A673 (cell line): ENCODE measurements at places on chromosomes 3 and 15. TPM values are rescaled to one million over a fixed set of nuclear protein-coding genes. Genes with fewer than 3 reads are reported as not detected.

DNA sequence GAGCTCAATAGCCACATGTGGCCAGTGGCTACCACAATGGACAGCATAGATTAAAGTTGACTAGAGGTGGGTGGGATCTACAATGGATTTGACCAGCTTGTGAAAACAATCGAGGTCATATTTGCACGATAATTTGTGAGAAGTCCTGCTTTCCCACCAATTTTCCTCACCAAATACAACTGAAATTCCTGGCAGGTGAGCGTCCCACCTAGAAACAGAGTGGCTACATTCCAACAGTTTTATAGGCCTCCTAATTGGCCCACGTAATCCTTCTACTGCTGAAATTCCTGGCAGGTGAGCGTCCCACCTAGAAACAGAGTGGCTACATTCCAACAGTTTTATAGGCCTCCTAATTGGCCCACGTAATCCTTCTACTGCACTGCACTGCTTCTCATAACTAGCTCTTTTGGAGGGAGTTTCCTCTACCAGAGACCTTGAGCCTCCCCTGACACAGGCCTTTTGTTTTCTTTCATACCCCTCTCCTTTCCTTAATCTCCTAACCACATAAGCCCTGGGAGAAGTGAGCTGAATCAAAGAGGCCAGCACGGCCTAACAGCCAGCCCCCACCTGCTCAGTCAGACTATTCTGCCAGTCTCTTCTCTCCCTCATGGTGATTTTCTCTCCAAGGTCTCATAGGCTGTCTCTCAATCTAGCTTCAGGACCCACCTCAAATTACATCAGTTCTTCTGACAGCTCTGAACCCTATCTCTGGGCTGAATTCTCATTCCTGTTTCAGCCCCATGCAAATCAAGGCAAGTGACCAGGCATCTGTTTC, 80.2 kb downstream of the BFSP2 start:
- H3K4me1 ChIP-seq, result peaks cover 15% of the 10 kb centered on the region
- DNase-seq, result no peak
- no peak overlapping the region for H3K4me3 ChIP-seq
- no peak overlapping the region for H3K27ac ChIP-seq
- H3K36me3 ChIP-seq, result no peaks in the 10 kb centered on the region

DNA sequence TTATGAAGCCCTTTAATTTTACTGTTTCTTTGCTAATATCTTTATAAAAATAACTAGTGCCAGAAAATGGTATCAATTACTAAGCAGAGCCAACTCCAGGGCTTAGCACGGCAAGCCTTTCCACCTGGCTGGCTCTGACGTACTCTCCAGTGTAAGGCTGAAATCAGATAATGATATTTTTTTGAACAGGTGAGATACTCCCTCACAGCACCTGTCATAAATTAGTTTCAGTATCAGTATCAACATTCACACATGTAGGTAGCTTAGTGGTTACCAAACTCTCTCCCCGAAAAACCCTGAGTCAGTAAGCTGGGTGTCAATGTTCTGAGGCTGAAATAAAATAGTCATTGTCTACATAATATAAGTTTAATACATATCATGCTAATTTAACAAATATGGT, 710.1 kb downstream of the SQOR start:
- H3K27me3 ChIP-seq, result no peaks in the 10 kb centered on the region
- H3K36me3 ChIP-seq, result no peaks in the 10 kb centered on the region
- H3K27ac ChIP-seq, result no peak overlapping the region
- DNase-seq, result no peak

- H3K4me1 ChIP-seq, result peaks cover 17% of the 10 kb centered on the region
- no peak overlapping the region for H3K27ac ChIP-seq
- H3K36me3 ChIP-seq, result no peaks in the 10 kb centered on the region
- no peak overlapping the region for H3K4me3 ChIP-seq
- no peak for DNase-seq
Measured at GRCh38 chr15:63603516-63603915, 6.3 kb downstream of the FBXL22 start.

- DNase-seq, result no peak
- H3K4me1 ChIP-seq, result no peaks in the 10 kb centered on the region
- H3K27me3 ChIP-seq, result no peaks in the 10 kb centered on the region
- H3K27ac ChIP-seq, result no peak overlapping the region
- H3K36me3 ChIP-seq, result no peaks in the 10 kb centered on the region
Measured at GRCh38 chr15:81060470-81060869, 59.7 kb downstream of the TLNRD1 start.

DNA sequence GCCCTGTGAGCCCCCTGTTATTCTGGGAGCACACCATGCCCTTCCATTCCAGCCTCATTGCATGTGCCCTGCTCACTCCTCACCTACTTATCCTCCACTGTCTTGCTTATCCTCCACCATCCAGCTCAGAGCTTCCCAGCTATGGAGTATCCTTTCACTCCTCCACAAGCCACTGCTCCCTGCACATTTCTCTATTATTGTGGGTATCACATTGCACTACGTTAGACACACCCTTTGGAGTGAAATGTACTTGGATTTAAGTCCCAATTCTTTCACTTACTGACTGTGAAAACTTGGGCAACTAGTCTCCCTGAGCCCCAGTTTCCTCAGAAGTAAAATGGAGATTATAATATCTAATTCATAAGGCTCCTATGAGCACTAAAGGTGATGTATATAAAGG, 4.3 kb downstream of the MASP1 start:
- no peak overlapping the region for H3K27ac ChIP-seq
- no peaks in the 10 kb centered on the region for H3K4me1 ChIP-seq
- no peak for DNase-seq
- no peak overlapping the region for H3K4me3 ChIP-seq
- no peaks in the 10 kb centered on the region for H3K27me3 ChIP-seq

DNA sequence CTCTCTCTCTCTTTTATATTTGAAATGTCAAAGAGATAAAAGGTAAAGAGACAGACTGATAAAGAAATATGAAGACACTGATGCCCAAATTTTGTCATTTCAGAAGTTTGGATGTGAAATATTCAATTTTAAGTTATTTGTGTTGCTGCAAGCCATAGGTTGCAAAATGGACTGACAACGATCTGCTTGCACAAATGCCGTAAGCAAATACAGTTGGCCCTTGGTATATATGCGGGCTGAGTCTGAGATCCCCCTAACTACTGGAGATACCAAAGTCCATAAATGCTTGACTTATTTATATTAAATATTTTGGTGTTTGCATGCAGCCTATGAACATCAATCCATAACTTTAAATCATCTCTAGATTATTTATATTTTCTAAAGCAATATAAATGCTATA, 1459.1 kb upstream of the ALCAM start:
- peaks cover 22% of the 10 kb centered on the region for H3K4me1 ChIP-seq
- peak overlapping the region; percentile 67 for H3K27ac ChIP-seq
- no peaks in the 10 kb centered on the region for H3K36me3 ChIP-seq
- DNase-seq, result no peak
- H3K4me3 ChIP-seq, result no peak overlapping the region
- H3K27me3 ChIP-seq, result no peaks in the 10 kb centered on the region

GRCh38 chr3:190001426-190001825, 119.3 kb downstream of the P3H2 start:
- no peak overlapping the region for H3K27ac ChIP-seq
- no peaks in the 10 kb centered on the region for H3K36me3 ChIP-seq
- peak; percentile 51 for DNase-seq
- peaks cover 19% of the 10 kb centered on the region for H3K4me1 ChIP-seq
- H3K4me3 ChIP-seq, result no peak overlapping the region

Gene ANKUB1
- not detected in 2 replicates for total RNA-seq

Gene ASB14
- not detected in 2 replicates for total RNA-seq
